ENCODE measurements at places on chromosomes 3 and 15.

DNA sequence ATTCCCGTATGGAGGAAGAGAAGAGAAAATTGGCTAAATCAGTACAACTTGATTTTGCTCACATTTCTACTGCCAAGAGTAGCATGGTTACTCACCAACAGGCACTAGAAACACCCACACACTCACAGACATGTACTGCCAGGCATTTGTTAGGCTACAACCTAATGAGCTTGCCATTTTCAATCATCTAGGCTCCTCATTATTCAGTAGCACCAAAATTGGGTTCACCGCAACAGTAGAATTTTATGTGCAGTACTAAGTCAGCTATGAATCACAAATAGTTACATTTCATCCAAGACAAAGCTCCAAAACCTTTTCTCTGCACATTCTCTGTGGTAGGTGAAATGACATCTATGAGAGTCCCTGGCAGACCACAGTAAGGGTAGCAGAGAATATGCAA is 15.0 kb upstream of the THUMPD3 start:
- no peak for DNase-seq

DNA sequence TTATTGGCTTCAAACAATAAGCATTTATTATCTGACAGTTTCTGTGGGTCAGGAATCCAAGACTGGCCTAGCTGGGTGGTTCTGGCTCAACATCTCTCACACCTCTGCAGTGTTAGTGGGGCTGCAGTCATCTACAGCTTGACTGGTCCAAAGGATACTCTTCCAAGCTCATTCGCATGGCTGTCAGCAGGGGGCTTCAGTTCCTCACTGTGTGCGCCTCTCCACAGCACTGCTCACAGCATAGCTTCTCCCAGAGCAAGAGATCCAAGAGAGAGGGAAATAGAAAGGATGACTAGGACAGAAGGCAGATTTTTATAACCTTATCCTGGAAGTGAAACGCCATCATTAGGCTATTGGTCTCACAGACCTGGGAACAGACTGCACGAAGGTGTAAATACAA is 64.2 kb downstream of the MAGI1 start:
- DNase-seq, result no peak

DNA sequence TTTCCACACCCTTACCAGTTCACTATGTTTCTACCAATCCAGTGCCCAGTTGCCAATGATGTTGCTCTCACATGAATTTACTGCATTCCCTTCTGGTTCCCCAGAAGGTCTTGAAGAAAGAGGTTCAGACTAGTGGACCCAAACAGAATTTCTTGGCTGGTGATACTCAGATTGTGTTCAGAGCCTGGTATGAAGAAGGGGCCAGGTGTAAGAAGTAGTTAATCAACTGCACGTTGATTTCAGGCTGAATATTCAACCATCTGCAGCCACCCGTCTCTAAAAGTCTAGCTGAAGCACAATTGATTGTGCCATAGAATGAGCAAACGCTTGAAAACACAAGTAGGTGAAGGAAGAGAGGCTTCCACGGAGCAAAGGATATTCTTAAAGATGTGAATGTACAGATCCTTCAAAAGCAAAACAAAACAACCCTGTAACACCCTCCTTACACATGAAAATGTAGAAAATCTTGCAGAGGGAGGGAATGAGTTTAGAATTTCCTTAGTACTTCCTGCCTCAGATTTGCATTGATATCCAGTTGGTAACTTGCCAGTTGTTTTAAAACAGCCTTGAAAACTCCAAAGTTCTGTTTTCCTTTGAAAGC is 4.7 kb downstream of the RBMS3 start:
- no peak for DNase-seq

DNA sequence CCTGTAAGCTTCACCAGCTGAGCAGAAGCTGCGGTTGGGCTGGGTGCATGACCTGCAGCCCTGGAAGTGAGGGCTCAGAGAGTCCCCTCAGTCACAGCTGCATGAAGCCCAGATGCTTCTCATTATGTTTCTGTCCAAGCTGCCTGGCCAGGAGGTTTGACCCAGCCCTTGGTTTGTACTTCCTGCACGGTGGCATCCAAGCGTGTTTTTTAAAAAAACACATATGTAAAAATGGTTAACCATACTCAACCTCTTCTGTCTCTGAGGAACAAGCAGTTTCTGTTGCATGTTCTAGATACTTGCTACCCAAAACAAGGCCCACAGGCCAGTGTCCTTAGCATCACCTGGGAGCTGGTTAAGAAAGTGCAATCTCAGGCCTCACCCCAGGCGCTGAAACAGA is 76.0 kb upstream of the ATP10A start:
- no peak for DNase-seq

DNA sequence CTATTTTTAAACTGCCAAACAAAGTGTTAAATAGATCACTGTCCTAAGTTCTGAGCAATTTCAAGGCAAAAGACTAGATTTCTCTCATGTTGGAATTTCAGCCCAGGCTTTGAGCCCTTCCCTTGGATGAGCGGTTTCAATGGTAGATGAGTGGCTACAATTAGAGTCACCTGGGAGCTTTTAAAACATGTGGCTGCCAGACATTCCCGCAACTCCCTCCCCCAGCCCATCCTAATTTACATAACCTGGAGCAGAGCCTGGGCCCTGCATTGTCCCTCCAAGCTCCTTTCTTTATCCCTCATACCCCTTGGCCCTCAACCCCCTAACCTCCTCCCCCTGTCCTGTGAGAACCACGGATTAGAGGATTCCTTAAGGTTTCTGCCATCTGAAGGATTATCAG is 357.5 kb upstream of the UMPS start:
- DNase-seq, result no peak

GRCh38 chr3:33218446-33219174 is at the start of gene SUSD5:
Gene SUSD5, minus strand, starts transcription at chr3:33218810. Its CDS starts 13 bp downstream, at chr3:33218797.
- DNase-seq, result no peak

GRCh38 chr15:67114846-67115585 is 49.6 kb downstream of the SMAD3 start:
- DNase-seq, result no peak

GRCh38 chr15:74179101-74179841 is 5.8 kb downstream of the ISLR start:
- DNase-seq, result no peak

- no peak for DNase-seq
Measured at GRCh38 chr15:77667338-77668234, 34.9 kb upstream of the LINGO1 start.

DNA sequence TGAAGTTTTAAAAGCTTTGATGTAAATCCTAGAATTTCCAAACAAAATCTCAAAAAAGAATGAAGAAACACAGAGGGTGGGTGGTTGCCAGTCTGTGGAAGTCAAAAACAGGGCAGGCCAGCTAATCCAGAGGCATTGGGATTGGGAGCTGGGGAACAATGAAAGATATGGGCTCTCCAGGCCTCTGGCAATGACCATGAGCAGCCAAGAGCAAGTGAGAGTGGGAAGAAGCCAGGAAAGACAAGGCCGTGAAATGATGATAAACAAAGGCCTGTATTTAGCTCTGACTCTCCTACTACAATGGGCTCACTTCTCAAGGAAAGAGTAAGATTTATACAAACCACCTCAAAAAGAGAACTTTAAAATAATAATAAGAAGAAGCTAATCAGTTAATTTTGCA is 248.5 kb downstream of the ZMAT3 start:
- no peak for DNase-seq

- no peak for DNase-seq
Measured at GRCh38 chr15:33720952-33721351, 247.3 kb upstream of the CHRM5 start.

DNA sequence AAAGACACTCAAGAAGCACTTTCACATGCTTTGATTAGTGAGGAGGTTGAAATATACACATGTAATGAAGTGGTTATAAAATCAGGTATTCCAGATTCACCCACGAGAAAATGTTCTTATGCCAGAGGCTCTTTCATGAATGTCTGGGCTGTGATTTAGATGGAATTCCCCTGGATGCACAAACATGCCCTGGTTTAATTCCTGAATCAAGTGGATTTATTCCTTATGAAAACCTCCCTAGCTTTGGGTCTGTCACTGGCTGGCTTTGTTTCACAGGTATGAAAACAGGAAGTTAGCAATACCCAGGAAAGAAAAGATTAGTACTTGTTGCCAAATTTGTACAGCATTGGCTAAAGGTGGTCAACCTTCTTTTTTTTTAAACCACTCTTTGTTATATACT is 1123.0 kb downstream of the ROBO1 start:
- no peak for DNase-seq

GRCh38 chr15:67149068-67149772 is 83.8 kb downstream of the SMAD3 start:
- no peak for DNase-seq

DNA sequence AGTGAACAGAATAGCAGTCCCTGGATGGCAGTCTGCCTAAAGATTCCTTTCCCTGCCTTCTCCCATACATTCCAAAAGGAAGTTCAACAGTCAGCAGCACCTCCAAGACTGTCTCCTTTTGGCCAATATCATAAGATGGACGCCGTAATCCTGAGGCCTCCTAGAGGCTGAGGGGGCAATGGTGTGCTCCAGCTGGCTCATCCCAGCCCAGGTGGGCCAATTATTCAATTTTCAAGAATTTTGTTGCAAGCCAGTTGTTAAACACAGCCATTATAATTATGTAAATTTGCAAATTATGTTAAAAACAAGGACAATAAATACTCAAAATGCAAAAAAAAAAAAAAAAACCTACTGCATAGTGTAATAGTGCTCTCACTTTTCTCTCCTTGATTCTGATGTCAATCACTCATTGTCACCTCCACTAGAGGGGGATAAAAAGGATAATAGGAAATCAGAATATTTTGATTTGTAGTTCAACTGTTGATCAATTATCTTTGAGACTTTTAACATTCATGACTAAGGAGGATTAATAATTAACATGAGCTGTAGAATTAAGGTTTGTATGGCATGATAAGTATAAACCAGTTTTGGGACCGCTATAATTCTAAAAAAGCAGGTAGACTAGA is 40.1 kb downstream of the PPARG start:
- no peak for DNase-seq

- no peak for DNase-seq
Measured at GRCh38 chr3:127715532-127715931, 42.8 kb downstream of the ABTB1 start.

DNA sequence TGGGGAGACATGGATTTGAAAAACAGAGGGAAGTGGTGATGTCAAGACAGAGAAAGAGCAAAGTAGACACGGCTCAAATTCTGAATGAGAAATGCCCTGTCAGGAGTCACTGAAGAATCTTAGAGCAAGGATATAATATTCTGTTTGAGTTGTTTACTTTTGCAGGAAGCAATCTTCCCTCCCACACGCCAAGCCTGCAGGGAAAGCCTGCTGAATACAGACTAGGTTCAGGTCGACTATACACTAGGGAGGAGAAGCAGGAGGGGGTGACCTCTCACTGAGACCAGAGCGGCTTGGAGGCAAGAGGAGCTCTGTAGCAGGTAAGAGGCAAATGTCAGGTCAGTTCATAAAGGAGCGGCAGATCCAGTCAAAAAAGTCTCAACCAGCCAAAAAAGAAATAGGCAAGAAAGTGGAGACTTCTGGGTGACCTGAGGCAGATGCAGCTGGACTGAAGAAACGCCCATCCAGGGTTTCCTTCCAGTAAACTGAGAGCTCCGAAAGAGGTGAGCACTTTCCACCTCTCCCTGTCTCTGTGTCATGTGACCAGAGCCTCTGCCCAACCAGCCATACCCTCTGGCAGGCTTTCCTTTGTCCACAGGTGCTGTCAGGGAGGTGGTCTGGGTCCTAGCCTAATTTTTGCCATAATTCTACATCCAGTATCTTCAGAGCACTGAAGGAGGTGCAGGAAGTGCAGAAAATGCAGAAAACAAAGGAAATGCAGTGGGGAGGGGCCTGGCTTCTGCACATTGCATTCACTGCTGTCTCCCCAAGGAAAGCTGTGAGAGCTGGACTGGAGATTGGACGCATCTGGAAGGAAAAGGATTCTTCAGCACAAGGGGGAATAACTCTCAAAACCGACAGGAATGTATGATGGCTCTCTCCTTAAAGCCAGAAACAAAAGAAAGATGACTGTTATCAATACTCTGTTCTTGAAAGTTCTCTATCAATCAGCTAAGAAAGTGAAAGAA is 37.8 kb upstream of the CTXND1 start:
- no peak for DNase-seq

DNA sequence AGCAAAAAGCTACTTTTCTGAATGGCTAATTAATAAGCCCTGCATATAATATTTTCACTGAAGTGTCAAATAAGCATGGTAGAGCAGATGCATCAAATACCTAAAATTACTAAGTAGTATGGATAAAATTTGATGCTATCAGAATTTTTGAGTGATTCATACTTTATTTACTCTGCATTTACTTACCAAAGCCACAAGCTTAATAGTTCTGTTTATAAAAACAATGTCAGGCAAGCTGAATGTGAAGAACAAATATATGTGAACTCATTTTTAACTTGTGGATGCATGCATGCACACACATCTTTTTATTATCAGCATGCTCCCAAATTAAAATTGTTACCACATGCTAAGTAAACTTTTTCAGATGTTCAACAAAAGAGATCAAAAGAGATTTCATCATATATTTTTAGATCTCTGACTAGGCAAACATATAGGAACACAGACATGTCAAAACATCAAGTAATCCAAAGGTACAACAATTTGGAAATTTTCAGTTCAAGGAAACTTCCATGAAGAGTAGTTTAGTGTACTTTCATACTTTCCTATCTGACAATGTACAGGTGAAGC is 969.4 kb downstream of the ROBO1 start:
- DNase-seq, result no peak

GRCh38 chr3:179898024-179898423 is 138.7 kb downstream of the PEX5L start:
- no peak for DNase-seq

DNA sequence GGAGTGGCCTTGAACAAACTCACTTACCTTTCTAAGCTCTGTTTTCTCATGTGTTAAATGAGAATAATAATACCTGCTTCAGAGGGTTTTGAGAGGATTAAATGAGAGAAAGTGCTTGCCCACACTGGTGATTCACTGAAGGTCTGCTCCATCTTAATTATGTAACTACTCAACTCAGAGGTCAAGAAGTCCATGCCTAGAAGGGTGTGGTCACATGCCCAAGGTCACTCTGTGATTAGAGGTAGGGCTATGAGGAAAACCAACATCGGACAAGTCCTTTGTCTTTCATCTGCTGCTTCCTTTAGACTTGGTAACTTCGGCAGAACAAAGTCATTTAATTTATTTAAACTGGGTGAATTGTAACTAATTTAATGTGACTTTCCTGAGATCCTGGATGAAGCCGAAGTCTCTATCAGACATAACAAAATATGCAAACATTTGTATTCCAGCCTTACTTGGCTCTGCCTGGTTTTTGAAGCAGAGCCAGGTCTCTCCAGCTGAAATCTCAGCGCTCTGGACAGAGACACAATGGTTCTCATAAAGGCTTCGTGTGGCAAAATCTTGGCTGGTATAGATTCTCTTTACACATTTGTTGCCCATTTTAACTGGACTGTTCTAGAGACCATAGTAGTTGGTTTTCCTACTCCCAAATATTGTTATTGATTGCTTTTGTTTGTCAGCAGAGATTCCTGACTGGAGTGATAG is 3.0 kb downstream of the CHRNA7 start:
- DNase-seq, result no peak

- DNase-seq, result no peak
Measured at GRCh38 chr3:28036599-28037575, 204.5 kb upstream of the CMC1 start.

All from NCI-H1694 treated with DMSO at 0.1 percent for 48 hours (cell line).